Thoracic aorta (tissue), 2 donors: ENCODE measurements at places on chromosomes 2 and 18. TPM values are rescaled to one million over a fixed set of nuclear protein-coding genes. Genes with fewer than 3 reads are reported as not detected.

ALPP gene
- total RNA-seq = not detected

DNA sequence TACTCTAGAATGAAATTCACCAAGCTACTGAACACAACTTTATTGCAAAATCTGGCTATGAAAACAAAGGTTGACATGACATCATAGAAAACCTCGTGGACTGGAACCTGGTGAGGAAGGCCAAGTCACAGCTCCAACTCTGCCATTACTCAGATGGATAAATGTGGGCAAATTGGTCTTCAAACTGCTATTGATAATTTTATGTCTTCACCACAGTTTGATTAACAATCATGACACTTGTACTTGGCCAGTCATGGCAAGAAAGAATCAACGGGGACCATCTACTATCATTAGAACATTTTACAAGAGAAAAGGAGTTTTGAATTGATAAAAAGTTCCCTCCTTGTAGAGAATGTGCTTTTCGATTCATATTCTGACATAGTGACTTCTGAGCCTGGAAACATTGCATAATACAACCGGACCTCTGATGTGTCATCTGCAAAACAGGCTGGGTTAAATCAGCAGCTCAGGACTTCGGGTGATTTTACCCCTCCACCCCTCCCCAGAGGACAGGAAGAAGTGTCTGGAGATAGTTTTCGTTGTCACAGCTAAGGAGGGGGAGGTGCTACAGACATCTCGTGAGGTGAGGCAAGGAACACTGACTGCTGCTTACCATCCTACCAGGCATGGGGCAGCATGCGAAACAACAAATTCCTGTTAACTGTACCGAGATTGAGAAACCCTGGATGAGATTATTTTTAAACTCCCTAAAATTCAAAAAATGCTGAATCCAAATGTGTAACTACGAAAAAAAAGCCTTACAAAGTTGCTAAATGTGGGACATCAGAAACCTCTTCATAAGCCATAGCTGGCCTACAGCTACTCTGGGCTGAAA, 8.4 kb downstream of the L3MBTL4 start:
- DNase-seq = no peak

DNA sequence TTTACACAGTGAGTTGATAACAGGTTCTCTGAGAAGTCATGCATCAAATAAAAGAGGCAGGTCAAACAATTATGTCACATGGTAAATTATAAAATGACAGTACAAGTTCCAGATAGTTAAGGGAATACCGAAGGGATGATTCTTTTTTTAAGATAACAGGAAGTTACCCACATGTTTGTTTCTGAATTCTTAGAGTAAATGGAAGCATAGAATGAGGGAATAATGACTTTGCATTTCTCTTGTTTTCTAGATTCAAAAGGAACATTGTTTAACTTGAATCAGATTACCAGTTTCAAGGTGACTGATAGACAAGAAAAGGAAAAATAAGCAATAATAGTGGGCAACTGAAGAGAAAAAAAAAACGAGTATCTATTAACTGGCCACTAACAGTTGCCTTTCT, 124.5 kb downstream of the MIB1 start:
- DNase-seq = no peak

DNA sequence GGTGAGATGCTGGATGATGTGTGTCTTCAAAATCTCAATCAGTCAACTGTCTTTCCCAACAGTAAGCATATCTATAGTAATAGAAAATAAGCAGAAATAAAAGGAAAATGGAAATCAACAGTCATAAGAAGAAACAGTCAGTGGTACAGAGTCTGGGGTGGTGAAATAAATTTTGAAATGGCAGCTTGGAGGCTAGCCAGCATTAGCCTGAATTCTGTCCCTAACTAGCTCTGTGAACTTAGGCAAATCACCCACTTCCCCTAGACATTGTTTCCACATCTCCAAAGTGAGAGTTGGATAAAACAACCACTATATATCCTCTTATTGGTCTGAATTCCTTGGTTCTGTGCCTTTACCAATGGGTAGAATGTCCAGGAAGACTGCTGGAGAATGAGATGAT, 189.7 kb upstream of the REV1 start:
- no peak for DNase-seq

LYPD6B gene
- total RNA-seq = not detected

NT5C1B gene
- not detected for total RNA-seq

DNA sequence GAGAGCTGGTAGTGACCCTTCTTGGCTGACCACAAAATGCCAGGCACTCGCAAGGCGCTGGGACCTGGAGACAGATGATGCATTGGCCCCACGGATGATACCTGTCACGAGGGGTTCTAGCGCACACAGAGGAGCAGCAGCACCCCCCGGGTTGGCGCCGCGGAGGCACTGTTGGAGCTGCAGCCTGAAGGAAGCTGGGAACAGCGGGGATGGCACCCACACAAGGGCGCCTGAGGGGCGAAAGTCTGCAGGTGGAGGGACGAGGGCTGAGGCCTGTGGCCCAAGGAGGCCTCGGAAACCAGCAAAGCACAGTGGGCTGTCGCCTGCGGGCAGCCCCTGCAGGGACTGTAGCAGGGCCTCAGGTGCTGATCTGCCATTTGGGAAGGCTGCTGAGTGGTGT, 33.6 kb downstream of the FAM228A start:
- no peak for DNase-seq

DNA sequence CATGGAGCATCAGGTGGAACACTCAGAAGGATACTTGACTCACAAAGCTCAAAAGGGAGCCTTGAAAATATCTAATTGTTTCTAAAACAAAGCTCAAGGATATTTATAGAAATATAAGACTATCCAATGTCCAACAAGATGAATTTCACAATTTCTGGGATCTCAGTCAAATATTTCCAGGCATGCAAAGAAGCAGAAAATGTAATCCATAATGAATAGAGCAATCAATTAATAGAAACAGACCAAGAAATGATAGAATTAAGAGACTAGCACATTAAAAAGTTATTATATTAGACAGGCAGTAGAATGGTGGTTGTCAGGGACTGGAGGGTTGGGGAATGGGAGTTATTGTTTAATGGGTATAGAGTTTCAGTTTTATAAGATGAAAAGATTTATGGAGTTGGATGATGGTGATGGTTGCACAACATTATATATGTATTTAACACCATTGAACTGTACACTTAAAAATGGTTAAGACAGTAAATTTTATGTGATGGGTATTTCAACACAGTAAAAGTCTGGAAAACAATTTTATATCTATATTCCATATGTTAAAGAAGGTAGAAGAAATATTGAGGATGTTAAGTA, 189.9 kb upstream of the PIEZO2 start:
- no peak for DNase-seq

DNA sequence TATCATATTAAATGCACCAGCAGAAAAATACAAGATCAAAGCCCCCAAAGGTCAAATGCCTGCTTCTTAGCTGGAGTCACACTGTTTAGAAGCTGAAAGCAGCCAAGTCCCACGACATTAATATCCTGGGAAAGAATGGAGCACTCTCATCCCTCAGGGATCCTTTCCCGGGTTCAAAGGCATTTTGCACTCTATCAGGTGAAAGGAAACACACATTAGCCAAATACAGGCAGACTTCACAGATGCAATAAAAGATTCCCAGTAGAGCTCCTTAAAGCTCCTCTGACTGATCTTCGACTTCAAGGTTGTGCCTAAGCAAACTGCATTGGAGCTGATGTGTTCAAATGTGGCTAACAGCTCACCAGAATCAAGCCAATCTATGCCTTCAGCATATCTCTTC, 158.4 kb downstream of the RNF152 start:
- DNase-seq = no peak

- DNase-seq = no peak
Measured at GRCh38 chr18:61471541-61471940, 138.3 kb downstream of the CDH20 start.

GRCh38 chr2:8234757-8235374, 447.0 kb upstream of the ID2 start:
- no peak for DNase-seq

- no peak for DNase-seq
Measured at GRCh38 chr2:223076573-223076972, 24.6 kb downstream of the KCNE4 start.

GRCh38 chr18:35467624-35468016, 30.1 kb downstream of the INO80C start:
- DNase-seq = no peak

- no peak for DNase-seq
Measured at GRCh38 chr2:128779301-128780095, 460.8 kb upstream of the HS6ST1 start.

DNA sequence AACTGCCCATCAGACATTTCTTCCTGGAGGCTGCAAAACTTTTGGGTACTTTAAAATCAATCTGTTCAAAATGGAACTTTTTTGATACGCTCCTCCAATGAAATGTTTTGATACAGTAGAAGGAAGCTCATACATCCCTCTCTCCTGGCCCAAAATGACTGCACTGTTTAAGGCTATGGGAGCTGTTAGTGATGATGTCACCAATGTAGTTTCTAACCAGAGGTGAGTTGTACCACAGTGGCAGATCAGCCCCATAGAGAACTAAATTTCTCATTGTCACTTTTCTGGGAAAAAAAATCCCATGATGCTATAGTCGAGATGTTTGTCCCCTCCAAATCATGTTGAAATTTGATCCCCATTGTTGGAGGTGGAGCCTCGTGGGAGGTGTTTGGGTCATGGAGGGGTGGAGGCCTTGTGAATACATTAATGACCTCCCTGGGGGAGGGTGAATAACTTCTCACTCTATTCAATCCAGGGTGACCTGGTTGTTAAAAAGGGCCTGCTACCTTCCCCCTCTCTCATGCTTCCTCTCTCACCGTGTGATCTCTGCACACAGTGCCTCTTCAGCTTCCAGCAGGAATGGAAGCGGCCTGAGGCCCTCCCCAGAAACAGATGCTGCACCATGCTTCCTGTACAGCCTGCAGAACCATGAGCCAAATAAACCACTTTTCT, 117.4 kb upstream of the NPAS2 start:
- DNase-seq = no peak

DNA sequence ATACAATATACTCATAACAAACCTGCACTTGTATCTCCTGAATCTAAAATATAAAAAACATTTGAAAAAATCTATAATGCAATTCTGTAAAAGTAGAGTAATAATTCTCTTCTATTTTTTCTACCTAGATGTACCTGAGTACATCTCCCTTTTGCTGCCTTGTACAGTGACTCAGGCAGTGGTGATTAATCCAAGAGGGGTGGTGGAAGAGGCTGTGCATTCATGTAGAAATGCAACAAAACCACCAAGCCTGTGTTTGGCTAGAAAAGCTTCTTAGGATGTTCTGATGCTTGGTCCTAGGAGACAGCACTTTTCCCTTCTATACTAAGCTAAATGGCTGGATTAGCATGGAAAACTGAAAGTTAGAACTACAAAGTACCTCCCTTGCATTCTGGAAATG, 245.8 kb downstream of the DPP10 start:
- DNase-seq = no peak

GRCh38 chr2:121485039-121485438, 45.6 kb upstream of the RNU4ATAC start:
- no peak for DNase-seq

- no peak for DNase-seq
Measured at GRCh38 chr2:68857855-68858456, 13.2 kb downstream of the BMP10 start.

NFE2L2 gene
- total RNA-seq = 64.3 TPM

ANKRD36 gene
- total RNA-seq = 54.3 TPM

GRCh38 chr2:235908826-235909225, 259.4 kb downstream of the GBX2 start:
- DNase-seq = no peak

LRP1B gene
- total RNA-seq = 0.28 TPM

CFAP221 gene
- not detected for total RNA-seq

DNA sequence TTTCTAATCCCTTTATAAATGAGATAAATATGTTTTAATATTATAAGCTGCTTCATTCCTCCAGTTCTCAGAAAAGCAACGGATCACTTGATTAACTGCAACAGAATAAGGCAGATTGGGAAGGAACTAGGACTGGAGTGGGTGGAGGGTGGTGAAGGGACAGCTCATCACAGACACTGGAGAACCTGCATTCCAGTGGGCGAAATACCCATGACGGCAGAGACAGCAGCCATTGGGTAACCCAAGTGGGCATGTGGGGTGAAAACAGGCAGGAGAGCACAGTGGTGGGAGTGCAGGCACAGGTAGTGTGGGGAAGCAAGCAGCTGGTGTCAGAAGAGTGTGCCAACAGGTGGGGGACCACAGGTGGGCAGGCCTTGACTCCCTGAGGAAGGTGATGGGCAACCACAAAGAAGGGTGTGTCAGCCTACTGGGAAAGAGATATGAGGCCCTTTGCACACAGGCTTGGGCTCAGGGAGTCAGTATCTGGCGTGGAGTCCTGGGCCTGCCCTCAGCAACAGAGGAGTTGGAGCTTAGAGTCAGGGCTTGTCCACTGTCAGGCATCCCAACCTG, 27.2 kb downstream of the DPYSL5 start:
- DNase-seq = no peak

DNA sequence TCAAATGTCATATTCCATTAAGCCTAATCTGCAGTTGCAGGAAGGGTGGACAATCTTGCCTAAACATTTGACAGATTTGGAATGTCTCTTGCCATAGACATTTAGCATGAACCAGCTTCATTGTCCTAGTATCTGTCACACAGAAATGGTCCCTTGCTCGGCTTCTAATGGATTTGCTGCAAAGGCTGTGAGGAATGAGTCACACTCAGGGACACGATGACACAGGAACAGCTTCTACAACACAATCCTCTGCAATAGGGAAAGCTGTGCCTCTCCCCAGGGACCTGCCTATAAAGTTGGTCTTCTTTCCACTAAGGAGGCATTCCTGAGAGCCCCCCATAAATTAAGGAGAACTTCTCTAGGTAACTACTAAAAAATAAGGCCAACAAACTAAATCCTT, 155.1 kb upstream of the L3MBTL4 start:
- DNase-seq = no peak

DNA sequence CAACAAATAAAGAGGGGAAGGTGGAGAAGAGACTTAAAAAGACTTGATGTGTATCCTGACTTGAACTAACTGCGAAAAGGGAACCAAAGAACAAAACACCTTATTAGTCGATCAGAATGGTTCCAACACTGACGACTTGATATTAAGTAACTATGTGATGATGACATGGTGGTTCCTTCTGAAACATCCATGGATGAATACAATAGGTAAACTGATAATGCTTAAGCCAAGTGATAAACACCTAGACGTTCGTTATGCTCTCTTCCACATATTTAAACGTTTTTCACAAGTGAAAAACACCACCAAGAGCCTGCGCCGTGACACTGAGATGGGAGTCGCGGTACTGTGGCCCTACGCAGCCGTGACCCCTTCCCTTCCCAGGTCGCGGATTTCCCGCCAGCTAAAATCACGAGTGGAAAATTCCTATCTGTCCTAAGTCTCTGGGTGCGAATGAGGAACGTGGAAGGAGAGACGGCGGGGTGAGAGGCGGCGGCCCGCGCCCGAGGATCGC, 797 bp downstream of the TTC32 start:
- no peak for DNase-seq

SEC11C gene
- 37.4 TPM for total RNA-seq

GRCh38 chr2:222434204-222434603, 9.9 kb downstream of the SGPP2 start:
- DNase-seq = no peak
